ENCODE measurements at places on chromosomes 3 and 15.
A peak's percentile ranks its signal among the peaks of the same experiment; 100 is the strongest.

DNA sequence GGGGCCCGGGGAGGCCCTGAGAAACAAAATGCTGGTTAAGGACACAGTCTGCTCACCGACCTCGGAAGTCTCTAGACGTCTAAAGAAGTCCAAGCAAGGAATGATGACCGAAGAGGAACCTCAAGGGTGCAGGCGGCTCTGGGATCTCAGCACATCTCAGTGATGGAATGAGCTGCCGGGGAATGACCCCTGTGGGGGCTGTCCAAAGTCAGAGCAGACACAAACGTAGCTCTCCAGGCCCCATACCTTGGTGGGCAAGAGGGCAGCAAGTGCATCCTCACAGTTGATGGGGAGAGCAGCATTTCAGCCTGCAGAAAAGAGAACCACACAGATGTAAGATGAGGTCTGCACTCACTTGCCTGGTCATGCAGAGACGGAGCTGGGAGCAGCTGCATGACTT, 129.1 kb downstream of the IGF1R start:
- DNase-seq = no peak

- DNase-seq = no peak
These were observed 70.9 kb upstream of the TMEM115 start for GRCh38 chr3:50430191-50430590.

GRCh38 chr3:71876135-71877105, 91.5 kb upstream of the PROK2 start:
- DNase-seq = no peak

GRCh38 chr3:29606416-29606815, 325.5 kb downstream of the RBMS3 start:
- no peak for DNase-seq

DNA sequence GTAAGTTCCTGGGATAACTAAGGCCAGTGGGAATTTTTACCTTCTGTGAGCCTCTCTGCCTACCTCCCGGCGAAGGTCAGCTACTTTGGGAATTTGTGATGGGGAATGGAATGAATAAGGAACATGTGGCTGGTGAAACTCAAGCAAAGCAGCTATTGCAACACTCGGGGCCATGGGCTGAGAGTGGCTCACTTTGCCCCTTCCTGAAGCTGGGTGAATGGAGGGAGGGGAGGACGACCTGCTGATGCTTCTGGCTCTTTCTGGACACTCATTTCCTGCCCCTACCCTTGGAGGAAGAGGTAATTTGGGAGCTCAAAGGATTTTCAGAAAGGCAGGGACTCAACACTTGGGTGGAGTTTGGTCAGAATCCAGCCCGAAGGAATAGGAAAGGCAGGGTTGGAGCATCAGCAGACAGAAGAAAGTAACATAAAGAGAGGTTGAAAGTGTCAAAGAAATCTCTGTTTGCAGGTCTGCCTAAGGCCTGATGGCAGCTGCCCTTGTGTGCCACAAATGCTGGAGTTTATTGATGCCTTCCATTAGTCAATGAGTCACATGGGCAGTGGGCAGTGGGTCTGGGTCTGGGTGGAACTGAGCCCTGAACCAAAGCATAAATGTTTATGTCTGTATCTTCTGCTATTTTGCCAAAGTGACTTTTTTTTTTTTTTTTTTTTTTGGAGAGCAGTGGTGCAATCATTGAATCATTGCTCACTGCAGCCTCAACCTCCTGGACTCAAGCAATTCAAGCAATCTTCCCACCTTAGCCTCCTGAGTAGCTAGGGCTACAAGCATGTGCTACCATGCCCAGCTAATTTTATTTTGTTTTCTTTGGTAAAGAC, 12.4 kb downstream of the LAMP3 start:
- DNase-seq = no peak

GRCh38 chr3:53150247-53151085, 10.5 kb upstream of the PRKCD start:
- DNase-seq = no peak

GRCh38 chr3:171116365-171116764, 89.8 kb upstream of the SLC2A2 start:
- DNase-seq = peak; percentile 72

DNA sequence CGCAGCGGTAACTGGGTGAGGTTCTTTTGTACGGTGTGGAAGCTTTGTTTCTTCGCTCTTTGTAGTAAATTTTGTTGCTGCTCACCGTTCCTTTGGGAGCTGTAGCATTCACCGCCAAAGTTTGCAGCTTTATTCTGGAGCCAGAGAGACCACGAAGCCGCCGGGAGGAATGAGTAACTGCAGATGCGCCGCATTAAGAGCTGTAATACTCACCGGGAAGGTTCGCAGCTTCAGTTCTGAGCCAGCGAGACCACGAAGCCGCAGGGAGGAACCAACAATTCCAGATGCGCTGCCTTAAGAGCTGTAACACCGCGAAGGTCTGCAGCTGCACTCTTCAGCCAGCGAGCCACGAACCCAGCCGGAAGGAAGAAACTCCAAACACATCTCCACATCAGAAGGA, 56.0 kb upstream of the DYNC1LI1 start:
- DNase-seq = peak; percentile 29

GRCh38 chr3:73484656-73485248, 140.0 kb downstream of the PDZRN3 start:
- peak; percentile 39 for DNase-seq

DNA sequence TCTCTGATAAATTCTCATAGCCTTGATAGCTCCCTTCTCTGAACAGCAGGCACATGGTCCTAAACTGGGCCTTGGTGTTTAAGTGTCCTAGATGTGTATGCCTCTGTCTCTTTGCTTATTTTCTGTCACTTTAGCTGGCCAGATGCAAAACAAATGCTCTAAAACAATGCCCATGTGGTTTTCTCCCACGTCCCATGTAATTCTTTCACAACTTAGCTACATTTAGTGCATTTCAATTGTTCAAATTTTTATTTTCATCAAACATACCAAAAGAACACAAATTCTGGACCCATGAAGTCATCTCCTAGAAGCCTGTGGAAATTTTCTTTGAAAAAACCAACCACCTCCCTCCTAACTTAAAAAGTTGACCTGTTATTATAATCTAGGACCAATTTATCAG, 491.3 kb upstream of the AGTR1 start:
- DNase-seq = no peak

- DNase-seq = peak; percentile 97
These were observed 26.6 kb downstream of the ITGB5 start for GRCh38 chr3:124860599-124860998.

- DNase-seq = no peak
These were observed 1034.4 kb downstream of the TUSC7 start for GRCh38 chr3:117743993-117744392.

GRCh38 chr3:179473565-179473964, 22.3 kb upstream of the GNB4 start:
- DNase-seq = no peak

DNA sequence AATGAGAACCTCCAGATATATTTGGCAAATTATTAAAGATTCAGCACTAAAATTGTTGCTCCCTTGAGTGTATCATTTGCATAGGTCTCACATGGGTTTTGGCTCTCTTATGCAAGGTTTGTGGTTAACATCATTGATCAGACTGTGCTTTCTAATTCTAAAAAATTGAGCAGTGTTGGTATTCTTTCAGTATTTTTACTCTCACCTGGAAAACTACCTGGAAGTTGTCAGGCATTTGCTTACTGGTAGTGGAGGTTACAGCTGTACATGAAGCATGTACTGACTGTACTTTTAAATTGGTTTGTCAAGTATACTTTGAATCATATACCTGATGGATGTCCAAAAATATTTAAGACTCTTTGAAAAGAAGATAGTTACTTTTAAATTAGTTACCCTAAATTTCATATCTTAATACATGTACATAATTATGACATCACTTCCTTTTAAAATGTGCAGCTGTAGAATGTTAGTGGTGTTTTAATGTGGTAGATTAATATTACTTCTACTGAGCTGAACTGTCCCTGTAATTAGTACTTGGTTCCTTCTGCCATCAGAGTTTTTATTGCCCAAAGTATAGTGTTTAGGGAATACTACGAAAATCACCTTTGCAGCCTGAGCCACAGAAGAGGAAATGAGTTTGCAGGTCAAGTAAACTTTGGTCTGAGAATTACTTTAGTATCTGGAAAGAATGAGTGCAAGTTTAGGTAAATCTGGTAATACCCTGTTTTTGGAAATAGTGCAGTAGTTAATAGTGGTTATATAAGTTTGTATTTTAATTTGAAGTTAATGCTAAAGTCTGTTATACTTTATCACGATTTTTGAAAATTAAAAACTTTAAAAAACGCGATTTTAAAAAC, 2.8 kb downstream of the CHD2 start:
- DNase-seq = no peak

DNA sequence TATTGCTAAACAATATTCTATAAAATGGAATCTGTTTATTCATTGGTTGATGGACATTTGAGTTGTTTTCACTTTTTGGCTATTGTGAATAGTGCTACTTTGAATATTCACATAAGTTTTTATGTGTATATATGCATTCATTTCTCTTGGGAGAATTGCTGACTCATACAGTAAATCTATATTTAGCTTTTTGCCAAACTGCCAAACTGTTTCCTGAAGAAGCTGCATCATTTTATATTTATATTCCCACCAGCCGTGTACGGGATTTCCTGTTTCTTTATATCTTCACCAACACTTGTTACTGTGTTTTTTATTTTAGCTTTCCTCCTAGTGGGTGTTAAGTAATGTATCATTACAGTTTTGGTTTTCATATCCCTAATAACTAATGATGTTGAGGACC, 12.5 kb upstream of the TCAIM start:
- peak; percentile 20 for DNase-seq

- DNase-seq = peak; percentile 32
These were observed 443.2 kb upstream of the TBL1XR1 start for GRCh38 chr3:177640319-177640965.

- DNase-seq = no peak
These were observed 37.1 kb downstream of the OXNAD1 start for GRCh38 chr3:16302082-16302631.

DNA sequence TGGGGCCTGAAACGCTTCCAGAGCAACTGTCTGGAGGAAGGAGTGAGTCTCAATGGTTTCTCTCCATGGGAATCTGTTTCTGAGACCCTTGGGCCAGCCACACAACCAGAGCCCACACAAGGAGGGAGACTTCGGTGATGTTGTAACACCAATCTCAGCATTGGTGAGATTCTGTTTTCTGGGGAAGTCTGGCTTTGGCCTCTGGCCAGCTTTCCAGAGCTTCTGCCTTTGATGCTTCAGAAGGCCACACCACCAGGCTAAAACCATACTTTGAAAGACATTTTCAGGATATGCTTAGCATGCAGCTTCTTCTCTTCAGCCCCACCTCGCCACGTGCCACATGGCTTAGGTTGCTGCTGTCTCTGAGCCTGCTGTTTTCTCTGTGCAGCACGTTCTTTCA, 3.6 kb upstream of the EEFSEC start:
- no peak for DNase-seq

GRCh38 chr15:49235446-49236124, 65.5 kb downstream of the GALK2 start:
- peak; percentile 88 for DNase-seq

DNA sequence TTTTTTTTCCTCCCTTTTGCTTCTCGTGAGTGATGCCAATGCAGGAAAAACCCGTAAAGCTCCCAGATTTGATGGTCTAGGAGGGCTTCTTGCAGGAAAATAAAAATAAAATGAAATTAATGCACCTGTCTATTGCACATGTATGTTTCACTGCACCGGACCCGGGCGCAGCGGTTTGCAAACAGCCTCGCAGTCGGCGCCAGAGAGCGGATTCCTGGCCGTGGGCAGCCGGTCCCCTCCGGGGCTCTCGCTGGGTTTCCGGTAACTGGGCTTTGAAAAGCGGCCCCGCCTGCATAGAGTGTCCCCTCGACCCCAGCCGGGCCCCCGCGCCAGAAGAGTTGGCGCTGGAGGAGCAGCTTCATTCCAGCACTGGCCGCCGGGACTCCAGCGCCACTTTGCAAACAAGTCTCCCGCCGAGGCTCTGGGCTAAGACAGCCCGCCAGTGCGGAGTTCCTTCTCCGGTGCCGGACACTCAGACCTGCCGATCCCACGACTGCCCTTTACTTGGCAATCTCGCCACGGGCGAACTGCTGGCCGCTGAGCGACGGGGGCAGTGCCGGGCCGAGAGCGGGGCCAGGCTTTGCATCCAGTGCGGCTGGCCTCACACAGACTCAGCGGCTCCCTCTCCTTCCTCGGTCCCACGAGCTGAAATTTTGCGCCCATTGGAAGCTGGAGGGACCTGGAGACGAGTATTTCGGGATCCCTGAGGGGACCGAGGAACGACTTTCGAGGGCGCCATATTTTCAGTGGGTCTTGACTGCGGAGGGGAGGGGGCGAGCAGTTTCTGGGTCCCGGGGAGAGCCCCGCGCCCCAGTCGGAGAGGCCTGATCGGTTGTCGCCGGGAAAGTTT, 225.9 kb upstream of the C2CD4B start:
- DNase-seq = peak; percentile 29

DNA sequence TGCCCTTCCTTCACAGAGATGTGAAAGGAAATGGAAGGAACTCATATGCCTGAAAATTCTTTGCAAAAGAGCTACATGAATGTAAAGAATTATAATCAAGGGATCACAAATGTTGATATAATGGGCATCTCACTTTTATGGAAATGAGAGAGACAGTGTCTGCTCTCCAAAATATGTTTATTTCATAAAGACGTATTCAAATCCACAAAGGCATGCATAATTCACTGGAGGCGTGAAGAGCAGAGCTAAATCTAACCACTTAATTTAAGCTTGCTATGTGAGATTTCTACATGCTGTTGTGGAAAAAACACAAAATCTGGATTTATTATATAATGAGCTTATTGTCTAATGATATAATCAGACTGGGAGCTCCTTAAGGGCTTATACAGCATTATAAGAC, 469.1 kb downstream of the RAP2B start:
- no peak for DNase-seq

DNA sequence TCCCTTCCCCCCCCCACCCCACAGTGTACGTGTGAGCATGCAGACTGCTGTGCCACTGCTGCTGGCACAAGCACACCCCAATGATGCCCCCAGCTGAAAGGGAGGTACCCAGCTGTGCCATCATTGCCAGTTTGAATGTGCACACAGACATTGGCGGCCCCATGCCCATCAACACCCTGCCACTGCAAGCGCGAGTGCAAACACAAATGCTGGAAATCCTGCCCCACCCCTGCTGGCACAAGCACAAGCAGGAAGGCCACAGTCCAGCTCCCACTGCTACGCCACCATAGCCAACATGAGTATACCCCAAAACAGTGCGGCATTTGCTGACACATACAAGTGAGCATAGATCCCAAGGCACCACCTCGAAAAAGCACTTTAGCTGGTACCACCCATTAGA, 222.9 kb downstream of the SCAPER start:
- no peak for DNase-seq

GRCh38 chr3:41600616-41601015, 361.3 kb downstream of the ULK4 start:
- DNase-seq = peak; percentile 50
